ENCODE measurements at places on chromosomes 16 and 17. TPM values are rescaled to one million over a fixed set of nuclear protein-coding genes. Genes with fewer than 3 reads are reported as not detected.

GRCh38 chr16:66382171-66382965 is 15.9 kb downstream of the CDH5 start:
- DNase-seq: no peak

GRCh38 chr17:6989779-6990178 is 6.1 kb upstream of the ALOX12 start:
- no peak for DNase-seq

GRCh38 chr17:34793231-34793908 is 167.9 kb downstream of the CCT6B start:
- DNase-seq: no peak

RMI2 gene
- total RNA-seq: 56.0 TPM

DNA sequence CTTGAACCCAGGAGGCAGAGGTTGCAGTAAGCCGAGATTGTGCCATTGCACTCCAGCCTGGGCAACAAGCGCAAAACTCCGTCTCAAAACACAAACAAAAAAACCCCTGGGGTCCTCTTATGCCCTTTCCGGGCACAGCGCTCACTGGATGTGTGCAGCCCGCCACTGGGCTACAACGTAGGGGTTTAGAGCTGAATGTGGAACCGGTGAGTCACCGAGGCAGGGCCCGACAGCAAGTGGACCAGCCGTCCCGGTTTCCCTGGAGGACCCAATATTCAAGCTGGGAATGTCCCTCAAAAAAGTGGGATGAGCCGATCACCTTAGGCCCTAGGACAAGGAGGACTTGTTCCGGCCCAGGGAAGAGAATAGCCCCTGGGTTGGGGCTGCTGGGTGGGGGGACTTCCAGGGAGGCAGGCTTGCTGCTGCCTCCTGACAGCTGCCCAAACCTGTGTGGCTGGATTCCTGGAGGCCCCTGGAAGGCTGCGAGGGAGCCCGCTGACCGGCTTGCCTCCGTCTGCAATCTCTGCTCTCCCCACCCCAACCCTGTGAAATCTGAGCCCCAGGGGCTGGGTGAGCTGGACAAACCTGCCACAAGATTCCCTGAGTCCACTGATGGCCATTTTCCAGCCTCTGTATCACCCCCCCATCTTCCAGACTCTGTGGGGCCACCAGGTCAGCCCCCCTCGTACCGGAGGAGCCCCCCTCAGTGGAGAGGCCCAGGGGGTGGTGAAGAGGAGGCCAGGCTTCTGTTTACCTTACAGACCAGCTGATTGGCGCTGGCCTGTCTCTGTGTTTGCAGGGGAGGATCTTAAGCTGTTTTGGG is 2.9 kb upstream of the CLDN9 start:
- no peak for DNase-seq

DNA sequence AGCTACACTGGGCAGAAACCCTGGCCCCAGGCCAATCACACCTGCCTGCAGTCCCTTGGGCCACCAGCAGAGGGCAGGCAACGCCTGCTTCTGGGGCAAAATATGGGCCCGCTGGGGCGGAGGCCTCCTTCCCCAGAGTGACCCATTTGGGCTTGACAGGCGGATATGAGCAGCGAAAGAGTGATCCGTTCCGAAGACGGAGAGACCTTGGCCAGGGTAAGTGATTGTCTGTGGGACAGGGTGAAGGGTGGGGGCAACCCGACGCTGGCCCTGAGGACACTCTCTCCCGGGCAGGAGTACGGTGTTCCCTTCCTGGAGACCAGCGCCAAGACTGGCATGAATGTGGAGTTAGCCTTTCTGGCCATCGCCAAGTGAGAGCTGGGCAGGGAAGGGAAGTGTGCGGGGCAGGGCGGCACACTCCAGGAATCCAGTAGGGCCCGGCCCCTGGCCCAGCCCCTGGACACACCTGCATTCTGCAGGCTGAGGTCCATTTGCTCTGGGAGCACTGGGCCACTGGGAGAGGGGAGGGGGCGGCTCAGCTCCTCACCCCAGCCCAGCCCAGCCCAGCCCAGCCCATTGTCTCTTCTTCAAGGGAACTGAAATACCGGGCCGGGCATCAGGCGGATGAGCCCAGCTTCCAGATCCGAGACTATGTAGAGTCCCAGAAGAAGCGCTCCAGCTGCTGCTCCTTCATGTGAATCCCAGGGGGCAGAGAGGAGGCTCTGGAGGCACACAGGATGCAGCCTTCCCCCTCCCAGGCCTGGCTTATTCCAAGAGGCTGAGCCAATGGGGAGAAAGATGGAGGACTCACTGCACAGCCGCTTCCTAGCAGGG is 3.5 kb upstream of the NHERF1 start:
- DNase-seq: peak; percentile 91

GRCh38 chr16:10970065-10970464 is 25.7 kb downstream of the CLEC16A start:
- no peak for DNase-seq

STX1B gene
- 1.3 TPM for total RNA-seq

- DNase-seq: no peak
Observed at GRCh38 chr16:59971264-59971663, 1237.1 kb upstream of the GOT2 start.

- no peak for DNase-seq
Observed at GRCh38 chr17:383771-384621, 31.4 kb upstream of the RPH3AL start.

DNA sequence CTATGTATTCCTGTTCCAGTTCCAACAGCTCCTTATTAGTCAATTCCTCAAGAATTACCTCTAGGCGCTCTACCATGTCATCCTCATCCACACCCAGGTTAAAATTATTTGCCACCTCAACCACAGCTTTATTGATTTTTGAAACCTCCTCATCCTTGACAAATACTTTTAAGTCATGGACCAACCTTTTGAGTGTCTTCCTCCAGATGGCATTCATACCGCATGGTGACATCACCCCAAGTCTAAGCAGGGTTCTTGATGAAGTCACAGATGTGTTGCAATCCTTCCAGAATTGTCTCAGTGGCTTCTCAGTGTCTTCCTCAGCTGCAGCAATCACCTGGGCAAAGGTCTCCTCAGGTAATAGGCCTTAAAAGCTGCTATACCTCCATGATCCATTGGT is 40.1 kb downstream of the BCL7C start:
- DNase-seq: no peak

GRCh38 chr17:67256075-67256732 is 11.2 kb upstream of the HELZ start:
- DNase-seq: peak; percentile 7

IQCK gene
- total RNA-seq: 2.7 TPM

DNA sequence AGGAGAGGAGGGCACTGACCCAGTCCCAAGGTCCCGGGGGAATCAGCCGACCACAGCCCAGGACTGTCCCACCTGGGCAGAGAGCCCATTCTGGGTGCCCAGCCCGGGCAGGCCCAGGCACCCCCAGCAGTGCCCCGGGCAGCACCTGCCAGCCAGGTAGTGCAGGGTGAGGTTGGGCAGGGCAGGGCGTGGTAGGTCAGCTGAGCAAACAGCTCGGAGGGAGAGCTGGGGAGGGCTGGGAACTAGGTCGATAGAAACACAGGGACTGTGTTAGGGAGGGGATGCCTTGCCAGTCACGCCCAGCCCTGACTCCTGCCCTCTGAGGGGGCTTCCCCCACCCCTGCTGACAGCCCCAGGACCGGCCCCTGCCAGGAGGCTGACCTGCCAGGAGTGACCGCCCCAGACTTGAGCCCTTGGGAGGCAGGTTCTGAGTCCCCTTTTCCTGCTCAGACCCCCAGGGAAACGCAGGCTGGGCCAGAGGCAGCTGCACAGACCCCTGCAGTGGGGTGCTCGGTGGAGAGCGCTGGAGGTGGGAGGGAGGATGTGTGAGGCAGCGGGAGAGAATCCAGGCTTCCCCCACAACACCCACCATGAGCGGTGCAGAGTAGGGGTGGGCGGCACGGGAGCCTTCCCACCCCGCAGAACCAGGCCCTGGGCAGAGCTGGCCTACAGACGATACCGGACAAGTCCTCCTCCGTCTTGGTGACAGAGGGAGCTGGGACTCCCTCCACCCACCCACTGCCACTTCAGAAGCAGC is 4.7 kb downstream of the HS3ST6 start:
- no peak for DNase-seq

SLC43A2 gene
- total RNA-seq: 1.1 TPM

PYY gene
- total RNA-seq: not detected

RRAD gene
- total RNA-seq: 0.55 TPM

DNA sequence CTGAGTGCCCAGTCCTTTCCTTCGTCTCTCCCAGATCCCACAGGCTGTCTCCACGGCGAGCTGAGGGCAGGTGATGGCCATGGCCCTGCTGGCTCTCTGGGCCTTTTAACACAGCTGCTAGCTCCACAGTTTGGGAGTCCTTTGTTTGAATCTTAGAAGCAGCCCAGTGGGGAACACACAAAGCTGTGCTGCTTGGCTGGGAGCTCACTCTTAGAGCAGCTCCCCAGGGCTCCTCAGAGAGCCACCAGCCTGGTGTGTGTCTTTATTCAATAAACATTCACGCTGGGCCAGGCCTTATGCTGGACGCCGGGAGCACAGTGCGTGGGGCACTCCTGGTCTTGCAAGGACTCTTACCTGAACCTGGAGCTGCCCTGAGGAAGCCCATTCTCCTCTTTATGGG is 29.7 kb downstream of the WNT3 start:
- no peak for DNase-seq

Data from activated CD4-positive, alpha-beta T cell treated with anti-CD3 and anti-CD28 coated beads for 36 hours (primary cell).